ENCODE measurements at places on chromosomes 16 and 17.

DNA sequence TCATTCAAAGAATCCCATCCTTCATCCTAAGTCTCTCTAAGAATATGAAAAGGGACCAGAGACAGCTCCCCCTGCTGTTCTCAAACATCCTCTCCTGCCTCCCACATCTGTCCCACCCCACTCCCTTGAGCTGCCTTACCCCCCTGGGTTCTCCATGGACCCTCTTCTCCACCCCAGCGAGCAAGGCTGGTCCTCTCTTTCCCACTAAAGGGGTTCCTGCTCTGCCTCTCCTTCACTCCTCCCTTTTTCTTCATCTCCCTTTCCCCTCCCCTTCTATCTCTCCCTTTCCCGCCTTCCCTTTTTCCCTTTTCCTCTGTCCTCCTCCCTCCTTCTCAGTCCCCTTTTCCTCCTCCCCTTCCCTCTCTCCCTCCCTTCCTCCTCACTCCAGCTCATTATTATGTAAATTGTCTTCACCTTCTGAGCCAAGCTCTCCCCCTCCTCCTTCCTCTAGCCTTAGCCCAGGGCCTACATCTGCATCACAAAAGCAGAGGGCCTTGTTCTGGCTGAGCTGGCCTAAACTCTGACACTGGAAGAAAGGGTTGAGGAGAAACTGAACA, 90.0 kb downstream of the GNAO1 start:
- no peak for DNase-seq

- DNase-seq = no peak
These were observed 496.7 kb upstream of the RBFOX1 start for GRCh38 chr16:6835941-6836340.

GRCh38 chr17:16908273-16908672, 63.6 kb downstream of the TNFRSF13B start:
- no peak for DNase-seq

DNA sequence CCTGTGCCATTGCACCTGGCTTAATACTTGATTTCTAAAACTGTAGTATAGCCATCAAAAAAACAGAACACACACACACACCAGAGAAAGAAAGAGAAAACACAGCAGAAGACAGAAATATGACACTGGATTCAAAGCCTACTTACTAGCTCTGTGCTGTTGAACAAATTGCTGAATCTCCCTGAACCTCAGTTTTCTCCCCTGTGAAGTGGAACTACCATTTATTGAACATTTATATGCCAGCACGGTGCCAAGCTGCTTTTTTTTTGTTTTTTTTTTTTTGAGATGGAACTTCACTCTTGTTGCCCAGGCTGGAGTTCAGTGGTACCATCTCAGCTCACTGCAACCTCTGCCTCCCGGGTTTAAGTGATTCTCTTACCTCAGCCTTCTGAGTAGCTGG, 13.2 kb upstream of the ALOX12B start:
- no peak for DNase-seq

GRCh38 chr16:1288813-1289476, 20.5 kb upstream of the UBE2I start:
- DNase-seq = no peak

- no peak for DNase-seq
These were observed 23.1 kb upstream of the MEIOB start for GRCh38 chr16:1895068-1895467.

DNA sequence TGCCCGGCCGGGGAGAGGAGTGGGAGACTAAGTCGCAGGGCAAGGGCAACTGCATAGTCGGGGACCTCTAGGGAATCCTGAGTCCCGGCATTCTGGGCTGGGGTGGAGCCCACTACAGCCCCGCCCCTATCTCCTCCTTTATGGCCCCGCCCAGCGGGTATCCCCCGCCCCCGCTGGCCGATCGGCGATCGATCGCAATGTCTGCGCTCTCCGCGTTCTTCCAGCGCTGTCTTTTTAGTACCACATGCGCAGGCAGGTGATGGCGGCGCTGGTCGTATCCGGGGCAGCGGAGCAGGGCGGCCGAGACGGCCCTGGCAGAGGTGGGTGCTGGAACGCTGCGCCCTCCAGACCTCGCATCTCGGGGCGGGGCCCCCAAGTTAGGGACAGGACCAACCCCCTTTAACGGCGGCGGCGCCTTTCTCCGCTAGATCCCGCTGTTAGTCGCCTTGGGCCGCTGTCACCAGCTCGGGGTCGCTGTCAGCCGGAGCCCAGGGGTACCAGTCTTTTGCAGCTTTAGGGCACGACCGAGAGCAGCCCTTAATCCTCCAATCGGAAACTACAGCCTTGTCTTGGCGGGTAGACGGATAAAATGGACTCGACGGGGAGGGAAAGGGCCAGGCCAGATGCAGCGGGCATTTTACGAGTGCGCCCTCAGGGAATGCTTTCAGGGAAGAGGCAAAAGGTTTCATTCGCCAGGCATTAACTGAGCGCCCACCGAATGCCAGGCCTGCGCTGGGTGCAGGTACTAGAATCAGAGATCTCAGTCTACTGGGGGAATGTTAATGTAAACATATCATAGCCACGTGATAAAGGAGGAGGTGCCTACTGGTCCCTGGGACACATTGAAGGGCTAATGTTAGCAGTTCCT, at the start of gene DPH1:
Gene DPH1, plus strand, starts transcription at position 243 of the 868 bp plus-strand sequence. Its CDS starts 17 bp downstream, at position 260.
- no peak for DNase-seq

DNA sequence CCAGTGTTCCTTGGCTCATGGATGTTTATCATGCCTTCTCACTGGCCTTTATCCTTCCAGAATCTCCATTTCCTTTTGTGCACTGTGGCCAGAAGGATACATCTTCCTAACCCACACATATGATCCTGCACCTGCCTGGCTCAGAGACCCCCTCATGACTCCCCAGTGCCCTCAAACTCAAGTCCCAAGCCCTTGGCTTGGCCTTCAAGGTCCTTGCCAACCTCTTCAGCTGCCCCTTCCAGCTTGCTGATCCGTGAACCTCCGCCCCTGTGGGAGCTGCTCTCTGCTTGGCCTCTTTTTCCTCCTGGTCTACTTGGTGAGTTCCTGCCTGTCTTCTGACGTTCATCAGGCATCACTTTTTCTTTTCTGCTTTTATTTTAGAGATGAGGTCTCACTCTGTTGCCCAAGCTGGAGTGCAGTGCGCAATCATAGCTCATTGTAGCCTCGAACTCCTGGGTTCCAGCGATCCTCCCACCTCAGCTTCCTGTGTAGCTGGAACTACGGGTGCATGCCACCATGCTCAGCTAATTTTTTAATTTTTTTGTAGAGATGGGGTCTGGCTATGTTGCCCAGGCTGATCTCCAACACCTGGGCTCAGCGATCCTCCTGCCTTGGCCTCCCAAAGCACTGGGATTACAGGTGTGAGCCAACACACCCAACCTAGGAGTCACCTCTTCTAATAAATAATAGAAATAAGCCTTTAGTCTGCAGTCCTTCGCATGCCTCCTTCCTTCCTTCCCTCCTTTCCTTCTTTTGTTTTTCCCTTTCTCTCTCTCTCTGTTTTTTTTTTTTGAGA, 2.5 kb upstream of the PYCARD start:
- no peak for DNase-seq

GRCh38 chr17:19762515-19762961, 14.4 kb upstream of the ALDH3A1 start:
- peak; percentile 26 for DNase-seq

GRCh38 chr17:32854207-32854606, 22.7 kb downstream of the MYO1D start:
- DNase-seq = no peak

GRCh38 chr16:70576431-70577255, 53.0 kb downstream of the SF3B3 start:
- peak; percentile 40 for DNase-seq

- no peak for DNase-seq
These were observed 338 bp downstream of the MAPK3 start for GRCh38 chr16:30122604-30123160.

- no peak for DNase-seq
These were observed 217.7 kb downstream of the CCDC182 start for GRCh38 chr17:57527221-57528057.

- DNase-seq = peak; percentile 89
These were observed 12.5 kb downstream of the SLC16A3 start for GRCh38 chr17:82241183-82241925.

DNA sequence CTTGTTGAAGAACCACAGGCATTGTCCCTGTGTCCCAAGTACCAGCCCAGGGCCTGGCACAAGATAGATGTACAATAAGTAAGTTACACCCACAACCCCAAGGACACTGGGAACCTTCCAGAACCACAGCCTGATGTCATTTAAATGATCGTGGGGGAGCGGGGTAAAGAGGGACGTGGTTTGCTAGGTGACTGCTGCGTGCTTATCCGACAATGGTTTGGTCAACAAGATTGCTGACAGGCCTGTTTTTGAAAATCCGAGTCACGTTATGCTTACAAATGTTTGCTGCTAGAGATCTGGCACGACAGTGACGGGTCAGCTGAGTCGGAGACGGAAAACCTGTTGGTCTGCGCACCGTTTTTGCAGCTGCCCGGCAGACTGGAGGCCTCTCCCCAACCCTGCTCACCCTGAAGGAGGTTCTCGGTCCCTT, 22.8 kb downstream of the COTL1 start:
- no peak for DNase-seq

DNA sequence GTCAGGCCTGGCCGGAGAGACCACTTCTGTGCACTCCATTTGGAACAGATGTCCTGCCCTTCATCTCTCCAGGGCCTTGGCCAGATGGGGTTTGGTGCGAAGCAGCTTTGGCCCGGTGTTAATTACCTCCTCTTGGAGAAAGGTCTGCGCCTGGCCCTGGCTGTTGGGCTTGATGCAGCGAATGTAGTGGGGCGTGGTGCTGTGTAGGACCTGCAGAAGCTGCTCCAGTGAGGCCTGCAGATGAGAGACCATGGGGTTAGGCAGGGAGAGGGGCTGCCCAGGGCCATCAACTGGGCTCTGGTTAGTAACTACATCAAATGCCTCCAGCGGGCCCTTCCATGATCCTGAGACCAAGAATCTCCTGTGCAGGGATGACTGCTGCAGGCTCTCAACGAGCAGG, 18.7 kb downstream of the ZNHIT3 start:
- DNase-seq = no peak

DNA sequence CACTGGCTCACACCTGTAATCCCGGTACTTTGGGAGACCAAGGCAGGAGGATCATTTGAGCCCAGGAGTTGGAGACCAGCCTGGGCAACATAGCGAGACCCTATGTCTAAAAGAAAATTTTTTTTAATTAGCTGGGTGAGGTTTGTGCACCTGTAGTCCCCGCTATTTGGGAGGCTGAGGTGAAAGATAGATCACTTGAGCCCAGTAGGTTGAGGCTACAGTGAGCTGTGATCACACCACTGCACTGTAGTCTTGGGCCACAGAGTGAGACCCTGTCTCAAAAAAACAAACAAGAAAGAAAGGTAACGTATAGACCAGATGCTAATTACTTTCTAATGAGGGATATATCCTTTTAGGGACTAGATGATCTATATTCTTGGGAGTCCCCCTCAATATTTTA, 8.1 kb downstream of the NOL11 start:
- DNase-seq = no peak

DNA sequence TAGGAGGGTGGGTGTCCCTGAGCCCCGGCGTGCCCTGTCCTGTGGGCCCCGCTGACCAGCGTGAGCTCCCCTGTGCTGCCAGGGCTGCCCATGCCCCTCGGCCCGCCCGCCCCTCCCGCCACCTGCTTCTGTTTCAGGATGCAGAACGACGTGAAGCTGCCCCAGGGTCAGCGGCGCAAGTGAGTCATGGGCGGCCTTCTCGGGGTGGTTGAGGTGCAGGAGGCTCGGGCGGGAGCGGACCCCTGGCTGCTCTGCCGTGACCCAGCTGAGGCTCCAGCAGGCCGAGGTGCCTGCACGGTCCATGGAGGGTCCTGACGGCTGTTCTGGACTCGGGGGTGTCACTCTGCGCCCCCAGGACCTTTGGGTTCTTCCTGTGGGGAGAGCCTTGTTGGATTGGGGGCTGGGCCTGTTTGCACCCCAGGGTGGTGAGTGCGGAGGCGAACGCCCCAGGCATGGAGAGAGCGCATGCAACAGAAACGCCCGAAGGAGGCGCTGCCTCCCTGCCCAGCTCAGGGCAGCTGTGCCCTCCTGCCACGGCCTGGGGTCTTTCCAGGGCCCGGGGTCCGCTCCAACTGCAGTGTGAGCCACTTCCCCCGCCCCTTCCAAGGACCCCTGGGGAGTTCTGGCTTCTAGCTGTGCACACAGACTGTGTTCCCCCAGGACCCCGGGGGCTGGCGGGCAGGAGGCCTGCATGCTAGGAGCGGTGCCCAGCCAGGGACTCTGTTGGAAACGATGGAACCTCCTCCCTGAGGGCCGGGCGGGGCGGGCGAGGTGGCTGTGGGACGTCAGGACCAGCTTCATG, 4.0 kb downstream of the SLC25A10 start:
- DNase-seq = no peak

DNA sequence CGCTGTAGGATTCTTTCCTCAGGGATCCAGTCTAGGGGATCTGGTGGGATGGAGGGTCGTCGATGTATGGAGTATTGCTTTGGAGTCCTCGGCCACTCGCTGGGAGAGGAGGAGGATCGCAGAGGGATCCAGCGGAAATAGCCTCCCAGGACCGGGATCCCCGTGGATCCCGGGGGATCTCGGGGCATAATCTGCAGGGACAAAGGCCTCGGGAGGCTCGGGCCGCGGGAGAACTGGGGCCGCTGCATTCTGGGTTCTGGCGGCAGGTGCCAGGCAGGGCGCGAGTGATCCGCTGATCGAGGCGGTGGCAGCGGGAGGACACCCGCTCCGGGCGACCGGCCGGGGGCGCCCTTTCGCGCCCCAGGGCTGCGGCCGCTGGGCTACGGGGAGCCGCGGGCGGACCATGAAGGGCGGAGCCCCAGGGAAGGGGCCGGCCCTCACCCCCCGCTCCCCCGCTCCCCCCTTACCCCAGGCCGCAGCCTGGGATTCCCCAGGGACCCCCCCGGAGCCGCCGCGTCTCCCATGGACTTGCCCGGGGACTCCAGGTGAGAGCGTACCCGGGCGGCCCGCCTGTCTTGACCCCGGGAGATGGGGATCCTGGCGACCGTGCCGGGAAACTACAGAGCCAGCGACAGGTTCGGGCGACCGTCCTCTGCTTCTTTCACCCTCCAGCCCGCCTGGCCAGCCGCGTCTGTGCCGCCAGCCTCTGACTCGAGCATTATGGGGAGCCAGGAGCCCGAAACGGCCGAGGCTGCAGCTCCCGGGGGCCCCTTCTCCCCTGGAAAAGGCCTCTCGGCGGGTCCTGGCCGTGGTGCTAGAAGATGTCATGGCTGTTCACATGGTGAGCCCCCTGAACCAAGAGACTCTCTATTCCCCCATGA, 604 bp downstream of the PRR14 start:
- DNase-seq = peak; percentile 56

DNA sequence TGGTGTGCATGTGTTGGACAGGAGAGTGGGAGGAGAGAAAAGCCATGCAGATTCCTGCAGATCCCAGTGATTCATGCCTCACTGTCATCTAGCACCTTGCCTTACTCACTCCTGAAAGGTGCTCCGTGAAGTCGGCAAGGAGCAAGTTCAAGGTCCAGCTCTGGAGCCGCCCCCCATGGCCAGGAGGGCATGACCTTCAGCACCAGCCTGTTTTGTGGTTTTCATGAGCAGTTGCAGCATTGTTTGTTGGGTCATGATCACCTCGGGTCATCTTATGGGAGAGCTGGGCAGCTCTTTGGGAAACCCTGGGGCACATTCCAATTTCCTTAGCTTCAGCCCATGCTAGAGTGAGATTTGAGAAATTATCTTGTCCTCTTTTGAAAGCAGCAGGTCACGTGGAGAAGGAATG, 137.5 kb upstream of the IRX3 start:
- DNase-seq = no peak

Measured in HL-60 (cell line).